ENCODE measurements at places on chromosomes 6 and 20.
A peak's percentile ranks its signal among the peaks of the same experiment; 100 is the strongest.

GRCh38 chr6:121666814-121667213 is 231.4 kb downstream of the GJA1 start:
- DNase-seq, result peak; percentile 80

GRCh38 chr6:66926060-66926459 is 1219.0 kb upstream of the EYS start:
- no peak for DNase-seq

DNA sequence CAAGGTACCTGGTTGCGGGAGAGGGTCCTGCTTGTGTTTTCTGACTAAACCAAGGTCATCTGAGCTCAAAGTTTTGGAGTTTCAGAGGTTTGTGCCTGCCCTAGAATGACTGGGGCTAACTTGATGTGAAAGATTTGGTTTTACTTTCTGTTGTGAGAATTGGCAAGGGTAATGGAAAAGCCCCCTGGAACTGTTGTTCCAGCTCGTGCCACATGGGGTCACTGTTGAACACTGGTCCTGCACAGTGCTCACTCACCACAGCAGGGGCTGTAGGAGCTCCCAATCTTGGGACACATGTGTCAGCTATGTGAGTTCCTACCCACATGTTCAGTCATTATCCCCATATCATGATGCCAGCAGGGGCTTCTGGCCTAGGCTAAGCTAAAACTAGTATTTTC is 6.5 kb downstream of the TGM6 start:
- DNase-seq, result peak; percentile 28

- no peak for DNase-seq
Measured at GRCh38 chr6:160285541-160286105, 27.0 kb upstream of the SLC22A2 start.

DNA sequence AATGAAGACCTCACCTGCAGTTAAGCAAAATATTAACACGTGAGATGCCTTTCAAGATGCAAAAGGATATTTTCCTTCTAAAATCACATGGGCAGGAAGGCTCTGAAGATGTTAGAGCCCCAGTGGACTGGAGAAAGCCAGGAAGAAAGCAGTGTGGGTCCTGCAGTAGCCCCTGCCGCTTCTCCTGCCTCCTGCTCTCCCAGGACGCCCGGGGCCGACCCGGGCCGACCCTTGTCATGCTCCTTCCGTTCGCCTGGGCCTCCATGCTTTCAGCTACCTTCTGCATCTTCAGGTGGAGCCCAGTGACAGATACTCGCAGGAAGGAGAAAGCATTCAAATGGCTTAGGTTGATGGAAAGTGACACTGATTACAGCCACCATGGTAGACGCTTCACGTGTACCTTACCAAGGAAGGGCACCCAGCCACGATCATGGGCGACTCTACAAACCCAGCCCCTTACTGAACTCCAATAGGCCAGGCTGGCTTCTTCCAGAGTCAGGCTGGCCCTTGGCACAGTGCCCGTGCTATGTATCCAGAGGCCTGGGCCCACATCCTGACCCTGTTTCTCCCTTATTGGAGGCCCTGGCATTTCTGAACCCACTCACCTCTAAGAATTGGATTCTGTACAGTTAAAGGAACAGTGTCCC is 69.0 kb downstream of the TCP11 start:
- no peak for DNase-seq

GRCh38 chr6:146912730-146913685 is 291.2 kb upstream of the STXBP5 start:
- no peak for DNase-seq

- peak; percentile 16 for DNase-seq
Measured at GRCh38 chr6:66418906-66419305, 711.9 kb upstream of the EYS start.

DNA sequence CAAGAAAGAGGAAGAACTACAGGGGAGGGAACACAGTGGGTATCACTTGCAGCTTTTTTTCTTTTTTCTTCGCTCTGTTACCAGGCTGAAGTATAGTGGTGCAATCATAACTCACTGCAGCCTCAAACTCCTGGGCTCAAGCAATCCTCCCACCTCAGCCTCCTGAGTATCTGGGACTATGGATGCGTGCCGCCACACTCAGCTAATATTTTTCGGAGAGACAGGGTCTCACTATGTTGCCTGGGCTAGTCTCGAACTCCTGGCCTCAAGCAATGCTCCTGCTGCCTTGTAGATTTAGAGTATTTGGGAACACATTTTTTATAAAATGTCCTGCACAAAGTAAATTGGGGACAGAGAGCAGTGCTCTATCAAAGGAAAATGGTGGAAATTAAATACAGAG is 28.3 kb downstream of the PARD6B start:
- DNase-seq, result no peak

GRCh38 chr6:10542213-10542612 is 21.1 kb downstream of the GCNT2 start:
- DNase-seq, result no peak

DNA sequence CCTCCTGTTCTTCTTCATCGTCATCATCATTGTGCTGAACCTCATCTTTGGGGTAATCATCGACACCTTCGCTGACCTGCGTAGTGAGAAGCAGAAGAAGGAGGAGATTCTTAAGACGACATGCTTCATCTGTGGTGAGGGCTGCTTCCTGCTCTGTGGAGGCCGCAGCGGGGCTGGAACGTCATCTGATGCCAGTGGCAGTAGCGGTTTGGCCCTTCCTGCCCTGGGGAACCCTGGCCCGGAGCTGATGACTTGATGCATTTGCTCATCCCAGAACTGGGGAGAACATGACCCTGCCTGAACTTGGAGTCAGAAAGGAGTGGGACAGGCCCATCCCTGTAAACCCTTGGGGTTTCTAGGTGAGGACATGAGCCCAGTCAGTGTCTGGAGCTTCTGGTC is 18.7 kb downstream of the UQCC2 start:
- DNase-seq, result no peak
